Colonic mucosa (tissue), 4 donors: ENCODE measurements at places on chromosomes 5 and 9. TPM values are rescaled to one million over a fixed set of nuclear protein-coding genes. Genes with fewer than 3 reads are reported as not detected.

DNA sequence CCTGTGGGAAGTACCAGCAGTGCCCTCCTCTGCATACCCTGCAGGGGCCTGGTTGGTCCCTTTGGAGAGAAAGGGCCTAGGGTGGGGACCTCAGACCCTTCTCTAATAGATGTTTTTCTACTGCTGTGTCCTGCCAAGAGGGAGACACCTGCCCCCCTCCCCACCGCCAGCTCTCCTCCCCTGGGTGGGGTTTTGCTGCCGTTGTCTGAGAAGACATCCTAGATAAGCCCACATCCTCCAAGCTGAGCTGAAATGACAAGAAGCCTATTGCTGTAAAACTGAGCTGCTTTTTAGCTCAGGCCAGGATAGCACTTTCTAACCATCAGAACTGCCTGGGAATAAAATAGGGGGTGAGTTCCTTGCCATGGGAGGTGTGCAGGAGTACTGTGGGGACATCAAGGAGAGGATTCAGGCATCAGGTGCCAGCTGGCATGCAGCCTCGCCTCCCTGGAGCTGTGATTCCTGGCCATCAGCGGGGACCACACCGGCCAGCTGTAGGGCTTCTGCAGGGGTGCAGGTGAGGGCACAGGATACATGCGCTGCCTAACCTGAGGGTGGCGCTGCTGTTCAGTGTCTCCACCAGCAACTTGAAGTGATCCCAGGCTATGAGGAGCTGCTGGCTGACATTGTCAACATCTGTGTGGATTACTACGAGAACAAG lies 37.9 kb downstream of the CYFIP2 start:
- no peak for DNase-seq

The FCN1 gene
- 4.6 TPM for total RNA-seq

DNA sequence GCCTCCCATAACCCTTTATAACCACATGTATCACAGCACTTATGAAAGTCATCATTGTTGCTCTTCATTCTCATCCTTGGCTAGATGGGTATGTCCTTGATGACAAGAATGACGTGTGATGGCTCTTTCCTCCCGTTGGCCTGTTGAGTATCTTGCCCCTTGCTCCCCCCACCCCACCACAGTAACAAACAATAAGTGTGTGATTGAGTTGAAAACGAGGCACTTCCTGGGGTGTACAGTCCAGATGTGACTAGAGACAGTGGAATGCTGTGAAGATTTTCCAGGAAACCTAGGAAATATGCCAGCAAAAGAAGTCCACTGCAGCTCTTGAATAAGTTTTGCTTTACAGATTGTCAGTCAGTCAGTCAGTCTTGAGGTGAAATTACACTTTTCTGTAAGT lies 262.5 kb downstream of the ELAVL2 start:
- DNase-seq: no peak

DNA sequence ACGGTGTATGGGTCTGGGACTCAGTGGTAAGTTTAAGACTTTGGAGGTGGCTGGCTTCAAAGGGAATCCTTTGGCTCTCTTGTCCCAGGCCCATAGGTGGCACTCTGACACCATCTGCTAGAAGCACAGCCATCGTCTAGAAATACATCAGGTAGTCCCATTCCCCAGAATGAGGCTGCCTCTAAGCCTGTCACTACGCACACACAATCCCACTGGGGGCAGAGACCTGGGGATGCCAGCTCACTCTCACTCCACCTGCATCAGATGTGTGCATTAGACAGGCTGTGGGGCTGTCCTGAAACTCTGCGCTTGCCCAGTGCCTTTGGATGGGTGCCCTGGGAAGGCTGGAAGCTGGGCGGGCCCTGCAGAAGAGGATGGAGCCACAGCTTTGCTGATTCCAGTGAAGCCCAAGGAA lies 127.5 kb upstream of the PANK3 start:
- no peak for DNase-seq

- DNase-seq: no peak
These were observed 66.4 kb downstream of the PIK3R1 start for GRCh38 chr5:68282001-68282400.

The PCDH12 gene
- total RNA-seq: 1.3 TPM

- no peak for DNase-seq
These were observed 367.6 kb downstream of the PDE4D start for GRCh38 chr5:59525957-59526356.

The PCDHGA8 gene
- total RNA-seq: 0.17 TPM

- no peak for DNase-seq
These were observed 1063.5 kb upstream of the DMAC1 start for GRCh38 chr9:8863069-8863468.

GRCh38 chr5:145971108-145971507 lies 34.7 kb downstream of the SH3RF2 start:
- no peak for DNase-seq
